Right atrium auricular region (tissue), 2 donors: ENCODE measurements at places on chromosomes 5 and 9. TPM values are rescaled to one million over a fixed set of nuclear protein-coding genes. Genes with fewer than 3 reads are reported as not detected.

Gene C5orf34
- total RNA-seq: 0.56 TPM

Gene SHOC1
- total RNA-seq: not detected

Gene SPATA31C1
- total RNA-seq: not detected

Gene RELL2
- total RNA-seq: 0.41 TPM

Gene HAND1
- 13.8 TPM for total RNA-seq

Gene TERT
- not detected for total RNA-seq

Gene NDFIP1
- 75.0 TPM for total RNA-seq

Gene ARHGEF28
- total RNA-seq: 2.9 TPM

Gene ZFYVE16
- 27.8 TPM for total RNA-seq
